ENCODE measurements at places on chromosomes 3 and 15. TPM values are rescaled to one million over a fixed set of nuclear protein-coding genes. Genes with fewer than 3 reads are reported as not detected.

The RLBP1 gene
- not detected for total RNA-seq

The THUMPD3 gene
- total RNA-seq: 48.4 TPM

The CDV3 gene
- total RNA-seq: 94.5 TPM

DNA sequence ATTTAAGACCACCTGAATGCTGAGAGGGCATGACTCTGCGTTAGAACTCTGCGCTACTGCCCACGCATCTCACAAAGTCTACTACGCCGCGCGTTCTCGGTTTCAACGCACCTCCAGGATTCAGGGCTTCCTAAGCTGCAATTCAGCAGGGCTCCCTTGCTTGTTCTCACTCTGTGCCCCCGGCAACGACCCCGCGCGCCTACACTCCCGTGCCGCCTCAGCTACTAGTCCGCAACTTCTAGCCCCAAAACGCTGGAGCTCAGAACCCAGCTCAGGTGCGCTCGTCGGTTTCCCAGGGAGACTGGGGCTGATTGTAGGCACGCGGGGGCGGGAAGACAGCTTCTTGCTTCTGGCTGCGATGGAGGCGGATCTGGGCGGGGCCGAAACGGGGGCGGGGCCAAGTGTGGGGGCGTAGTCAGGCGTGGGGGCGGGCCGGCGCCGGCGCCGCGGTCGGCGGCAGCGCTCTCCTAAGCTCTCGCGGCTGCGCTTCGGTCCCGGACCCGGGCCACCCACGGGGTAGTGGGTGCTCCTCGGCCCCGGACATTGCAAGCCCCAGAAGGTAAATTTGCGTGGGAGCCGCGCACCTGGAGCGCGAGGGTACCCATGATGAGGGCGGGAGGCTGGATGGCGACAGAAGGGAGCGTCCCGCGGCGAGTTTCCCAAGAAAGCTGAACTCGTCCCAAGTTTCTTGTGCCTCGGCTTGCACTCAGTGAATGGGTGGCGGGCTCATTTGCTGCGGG, at the start of gene ARHGEF26:
Gene ARHGEF26, plus strand, starts transcription at position 430 of the 740 bp plus-strand sequence. CDS start 603 bp downstream, outside the sequence.
- DNase-seq: peak; percentile 68

GRCh38 chr15:26595611-26596010, 177.3 kb downstream of the GABRB3 start:
- no peak for DNase-seq

- DNase-seq: no peak
These were observed 91.0 kb downstream of the SMAD3 start for GRCh38 chr15:67156426-67156825.

DNA sequence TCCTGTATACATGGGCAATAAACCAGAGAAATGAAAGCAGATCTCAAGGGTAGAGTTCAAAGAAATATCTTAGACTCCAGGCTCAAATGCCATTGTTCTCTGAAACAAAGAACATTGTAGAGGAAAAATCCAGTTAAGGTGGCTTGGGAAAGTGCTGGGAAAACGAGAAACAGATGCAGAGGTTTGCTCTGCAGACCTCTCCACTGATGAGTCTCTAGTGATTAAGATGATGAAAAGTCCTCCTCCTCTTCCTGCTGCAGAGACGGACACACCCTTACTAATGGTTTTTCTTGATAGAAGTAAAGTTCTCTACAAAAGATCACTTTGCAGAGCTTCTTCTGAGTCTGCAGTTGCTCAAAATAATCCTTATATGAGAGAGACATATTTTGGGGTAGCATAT, 264.7 kb downstream of the GABRG3 start:
- DNase-seq: no peak

- DNase-seq: no peak
These were observed 46.5 kb upstream of the CLDN18 start for GRCh38 chr3:137963463-137963862.

- no peak for DNase-seq
These were observed 367.4 kb downstream of the IL20RB start for GRCh38 chr3:137325170-137325569.

GRCh38 chr3:14110699-14111098, 14.0 kb downstream of the CHCHD4 start:
- no peak for DNase-seq

DNA sequence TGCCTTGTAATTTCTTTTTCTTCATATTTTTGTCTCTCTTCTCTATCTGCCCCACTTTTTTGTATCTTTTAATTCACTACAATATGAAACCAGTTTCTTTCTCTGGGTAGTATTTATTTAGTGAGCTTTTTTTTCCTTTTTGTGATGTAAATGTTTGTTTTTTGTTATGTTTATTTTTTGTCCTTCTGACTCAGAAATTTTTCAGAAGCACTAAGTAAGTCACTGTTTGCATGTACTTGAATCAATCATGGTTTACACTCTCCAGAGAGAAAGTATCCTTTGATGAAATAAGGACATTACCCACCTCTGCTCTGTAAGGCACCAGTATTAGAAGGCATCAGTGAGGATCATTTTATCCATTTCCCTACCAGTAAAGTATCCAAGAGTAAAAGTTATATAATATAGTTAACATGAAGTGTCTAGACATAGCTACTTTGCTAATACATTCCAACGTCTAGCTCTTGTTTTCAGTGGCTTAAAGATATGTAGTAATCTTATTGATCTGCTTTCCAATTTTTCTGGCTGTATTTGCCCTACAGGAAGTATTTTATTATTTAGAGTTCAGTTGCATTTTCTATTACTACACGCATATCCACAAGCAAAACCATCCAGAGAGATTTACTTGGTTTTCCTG, 25.4 kb downstream of the FILIP1L start:
- no peak for DNase-seq

- no peak for DNase-seq
These were observed 65.1 kb downstream of the HMCES start for GRCh38 chr3:129343643-129344360.

- DNase-seq: no peak
These were observed 80.2 kb downstream of the CBLB start for GRCh38 chr3:105788593-105788992.

- no peak for DNase-seq
These were observed 463.6 kb upstream of the NR2F2 start for GRCh38 chr15:95866711-95867440.

DNA sequence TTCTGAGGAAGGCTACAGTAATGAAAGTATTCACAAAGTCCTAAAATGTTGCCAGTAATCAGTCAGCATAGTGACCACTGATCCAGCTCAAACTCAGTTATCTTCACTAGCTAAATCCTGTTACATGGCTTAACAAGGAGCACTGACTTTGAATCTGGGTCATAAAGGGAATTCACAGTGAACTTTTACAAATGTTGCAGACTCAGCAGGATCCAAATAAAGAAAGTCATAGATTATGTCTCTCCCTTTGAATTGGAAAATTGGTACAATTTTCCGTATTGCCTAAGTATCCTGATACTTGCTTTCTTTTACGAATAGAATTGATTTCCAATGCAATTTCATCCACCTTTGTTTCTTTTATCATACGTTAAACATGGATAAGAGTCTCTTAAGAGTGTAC, 431.5 kb upstream of the CNTN6 start:
- no peak for DNase-seq

- DNase-seq: no peak
These were observed 108.1 kb downstream of the PDZRN3 start for GRCh38 chr3:73516631-73517030.

DNA sequence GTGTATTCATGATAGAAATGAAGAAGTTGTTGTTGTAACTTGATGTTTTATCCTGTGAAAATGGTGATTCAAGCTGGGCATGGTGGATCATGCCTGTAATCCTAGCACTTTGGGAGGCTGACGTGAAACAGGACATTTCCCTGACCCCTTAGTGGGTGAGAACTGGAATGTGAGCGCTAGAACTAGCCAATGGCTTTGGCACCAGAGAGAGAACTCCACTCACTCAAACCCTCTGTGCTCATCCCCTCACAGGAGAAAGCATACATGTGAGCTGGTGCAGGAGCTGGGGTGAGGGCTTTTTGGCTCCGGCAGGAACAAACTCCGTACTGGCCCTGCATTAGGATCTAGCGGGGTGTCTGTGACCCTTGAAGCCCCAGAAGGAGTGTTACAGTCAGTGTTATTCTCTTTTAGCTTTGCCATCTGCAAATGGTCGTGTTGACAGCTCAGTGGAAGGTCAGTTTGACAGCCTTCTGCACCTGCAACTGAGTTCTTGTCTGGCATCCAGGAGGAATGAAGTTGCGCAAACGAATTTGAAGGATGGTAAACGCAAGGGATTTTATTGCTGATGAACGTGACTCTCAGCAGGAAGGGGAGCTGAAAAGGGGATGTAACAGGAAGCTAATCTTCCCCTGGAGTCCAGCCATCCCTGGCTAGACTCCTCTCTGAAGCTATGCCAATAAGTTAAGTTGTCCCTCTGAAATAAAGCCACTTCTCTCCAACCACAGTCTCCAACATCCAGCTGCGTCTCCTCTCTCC, 1016.6 kb upstream of the CADM2 start:
- no peak for DNase-seq

GRCh38 chr3:43378066-43378935, 92.0 kb downstream of the SNRK start:
- peak; percentile 26 for DNase-seq

GRCh38 chr3:76669322-76669721, 370.6 kb upstream of the ROBO2 start:
- no peak for DNase-seq

GRCh38 chr15:52408823-52409222, 113.2 kb upstream of the MYO5C start:
- DNase-seq: no peak

- DNase-seq: no peak
These were observed 109.1 kb upstream of the COL8A1 start for GRCh38 chr3:99529265-99529664.

- peak; percentile 76 for DNase-seq
These were observed 29.3 kb upstream of the DLG1 start for GRCh38 chr3:197327701-197328100.

GRCh38 chr3:49213541-49213943, 42.1 kb downstream of the KLHDC8B start:
- no peak for DNase-seq

Data from RPMI7951 (cell line).